ENCODE measurements at places on chromosomes 3 and 15.

DNA sequence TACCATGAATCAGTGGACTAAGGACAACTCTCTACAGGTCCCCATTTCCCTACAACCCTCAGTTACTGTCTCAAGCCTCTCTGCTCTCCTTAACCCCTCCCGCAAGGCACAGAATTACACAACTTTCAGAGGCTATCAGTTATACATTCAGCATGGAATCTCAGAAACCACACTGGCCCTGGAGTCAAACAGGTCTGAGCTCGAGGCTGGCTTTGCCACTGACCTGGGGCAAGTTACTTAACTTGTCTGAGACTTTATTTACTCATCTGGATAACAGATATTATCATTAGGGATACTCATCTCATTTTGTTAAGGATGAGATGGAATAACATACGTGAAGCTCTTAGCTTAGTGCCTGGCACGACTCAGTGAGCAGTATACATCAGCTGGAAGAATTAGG lies 95.2 kb downstream of the WDR76 start:
- DNase-seq, result no peak

DNA sequence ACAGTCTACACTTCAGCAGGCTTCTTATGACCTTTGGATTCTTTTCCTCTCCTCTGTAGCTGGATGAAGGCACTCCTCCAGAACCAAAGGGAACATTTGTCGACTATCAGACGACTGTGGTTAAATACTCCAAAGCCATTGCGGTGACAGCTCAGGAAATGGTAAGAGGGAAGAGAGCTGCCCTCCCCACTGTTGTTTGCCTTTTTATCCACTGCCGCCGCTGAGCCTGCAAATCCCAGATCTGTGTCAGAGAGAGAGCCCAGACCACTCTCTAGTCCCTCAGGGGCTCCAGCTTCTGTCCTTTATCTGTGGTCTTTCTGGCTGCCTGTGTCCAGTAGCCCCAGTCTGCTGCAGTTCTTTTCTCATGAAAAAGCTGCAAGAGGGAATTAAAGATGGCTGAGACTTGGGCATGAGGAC lies 261.5 kb upstream of the TPM1 start:
- DNase-seq, result no peak

DNA sequence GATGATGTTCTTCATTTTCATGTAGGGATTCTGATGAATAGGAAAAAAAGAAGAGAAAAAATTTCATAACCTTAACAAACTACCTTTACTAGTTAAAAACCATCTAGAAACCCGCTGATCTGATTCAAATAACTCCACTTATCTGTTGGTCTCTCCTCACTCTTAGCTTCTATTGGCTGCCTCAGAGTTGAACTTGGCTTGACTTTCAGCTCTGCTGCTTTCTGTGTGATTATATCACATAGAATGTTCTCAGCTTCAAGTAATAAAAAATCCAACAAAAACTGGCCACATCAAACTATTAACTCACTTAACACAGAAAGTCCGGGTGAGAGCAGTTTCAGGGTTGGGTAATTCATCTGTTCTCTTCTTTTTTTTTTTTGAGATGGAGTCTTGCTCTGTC lies 126.8 kb upstream of the RASGRP1 start:
- no peak for DNase-seq

DNA sequence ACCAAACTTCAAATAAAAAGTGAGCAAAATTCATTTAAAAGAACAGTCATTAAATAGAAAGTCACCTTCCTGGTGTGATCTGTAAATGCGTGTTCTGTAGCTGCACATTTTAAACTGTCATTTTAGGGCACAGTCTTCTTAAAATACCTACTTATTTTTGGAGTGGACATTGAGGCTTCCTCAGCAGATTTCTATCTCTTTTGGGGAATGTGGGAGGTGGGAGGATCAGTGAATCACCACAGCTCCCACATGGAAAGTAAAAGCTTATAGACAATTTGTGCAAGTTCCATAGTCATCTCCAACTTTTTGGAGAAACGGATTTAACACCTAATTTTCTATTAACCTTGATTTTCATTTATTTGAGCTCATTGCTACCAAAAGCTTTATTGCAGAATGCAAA lies 21.0 kb upstream of the MOBP start:
- DNase-seq, result no peak

DNA sequence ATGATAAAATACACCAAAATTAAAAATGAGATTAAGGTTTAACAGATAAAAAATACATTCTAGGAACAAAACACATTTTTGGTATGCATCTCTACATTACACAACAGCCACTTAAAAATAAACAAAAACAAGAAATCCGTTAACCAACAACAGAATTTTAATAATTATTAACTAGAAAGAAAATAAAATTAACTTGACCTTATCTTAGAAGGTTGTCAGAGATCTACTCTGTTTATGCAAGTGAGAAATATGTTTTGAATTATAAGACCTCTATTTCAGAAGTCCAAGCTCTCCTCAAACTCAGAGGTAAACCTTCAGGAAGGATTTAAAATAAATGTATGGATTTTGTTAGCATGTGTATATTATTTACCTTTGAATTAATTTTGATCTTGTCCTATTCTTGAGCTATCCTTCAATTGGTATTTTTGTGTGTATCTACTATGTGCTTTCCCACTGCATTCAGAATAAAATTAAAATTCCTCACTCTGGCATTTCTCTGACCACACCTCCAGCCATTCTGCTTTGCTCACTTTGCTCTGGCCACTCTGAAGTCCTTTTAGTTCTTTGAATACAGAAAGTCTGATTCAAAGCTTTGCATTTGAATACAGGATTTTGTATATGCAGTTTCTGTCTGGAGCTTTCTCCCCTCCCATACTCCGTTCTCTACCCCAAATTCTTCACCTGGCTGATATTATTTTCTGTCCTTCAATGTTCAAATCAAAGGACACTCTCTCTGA lies 352.0 kb downstream of the ZBTB20 start:
- DNase-seq, result no peak

DNA sequence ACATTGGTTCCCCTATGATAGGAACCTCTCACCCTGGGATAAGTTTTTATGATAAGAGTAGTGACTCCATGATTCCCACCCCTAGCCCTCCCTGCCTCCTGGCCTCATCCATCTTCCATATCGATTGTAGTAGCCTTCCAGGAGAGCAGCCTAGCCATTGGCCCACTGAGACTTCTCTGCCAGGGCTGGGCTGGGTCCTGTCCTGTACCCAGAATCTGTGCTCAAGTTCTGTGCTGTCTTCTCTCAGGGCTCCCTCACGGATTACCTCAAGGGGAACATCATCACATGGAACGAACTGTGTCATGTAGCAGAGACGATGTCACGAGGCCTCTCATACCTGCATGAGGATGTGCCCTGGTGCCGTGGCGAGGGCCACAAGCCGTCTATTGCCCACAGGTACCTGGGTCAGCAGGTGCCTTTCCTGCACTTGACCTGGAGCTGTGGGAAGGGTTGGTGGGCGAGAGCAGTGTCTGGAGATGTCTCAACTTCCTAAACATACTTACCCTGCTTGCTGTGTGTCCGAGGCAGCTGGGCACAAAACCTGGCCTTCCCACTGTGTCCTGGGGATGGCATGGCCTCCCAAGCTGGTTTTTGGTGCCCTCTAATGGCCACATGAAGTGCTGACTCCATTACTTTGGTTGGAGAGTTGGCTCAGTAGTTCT lies 16.6 kb upstream of the EXOG start:
- DNase-seq, result no peak

- DNase-seq, result no peak
Measured at GRCh38 chr3:4504340-4505261, 11.5 kb downstream of the ITPR1 start.

- no peak for DNase-seq
Measured at GRCh38 chr3:107588217-107588616, 65.5 kb downstream of the BBX start.

- DNase-seq, result no peak
Measured at GRCh38 chr15:86591994-86592735, 512.5 kb downstream of the AGBL1 start.

- DNase-seq, result no peak
Measured at GRCh38 chr3:72278349-72279067, 493.6 kb upstream of the PROK2 start.

All from cortex of kidney (tissue), 1 donor.